ENCODE measurements at places on chromosomes 5 and 9. TPM values are rescaled to one million over a fixed set of nuclear protein-coding genes. Genes with fewer than 3 reads are reported as not detected.

NMUR2 gene
- total RNA-seq, result 0.16 TPM

SAXO1 gene
- total RNA-seq, result 0.51 TPM

CDKN2B-AS1 gene
- 0.63 TPM for total RNA-seq

PCDHGC4 gene
- 0.81 TPM for total RNA-seq

ASTN2 gene
- 5.2 TPM for total RNA-seq

DMXL1 gene
- total RNA-seq, result 17.5 TPM

IL5 gene
- total RNA-seq, result not detected

LCN12 gene
- 1.6 TPM for total RNA-seq

F2RL2 gene
- total RNA-seq, result 58.7 TPM

TMEM252 gene
- total RNA-seq, result not detected

C1QTNF3 gene
- 0.49 TPM for total RNA-seq

GABBR2 gene
- under 0.01 TPM for total RNA-seq

IFNA2 gene
- total RNA-seq, result not detected

AIF1L gene
- total RNA-seq, result 61.1 TPM

TCERG1 gene
- 38.0 TPM for total RNA-seq

CDC26 gene
- total RNA-seq, result 14.3 TPM

ECM2 gene
- total RNA-seq, result 0.13 TPM

DNAJC21 gene
- 8.5 TPM for total RNA-seq

SLCO6A1 gene
- total RNA-seq, result not detected

SLC6A7 gene
- not detected for total RNA-seq

BNC2 gene
- total RNA-seq, result 18.1 TPM

UBAP1 gene
- total RNA-seq, result 38.3 TPM

SPACA9 gene
- 1.6 TPM for total RNA-seq

SEPTIN8 gene
- 105 TPM for total RNA-seq

EIF4E1B gene
- total RNA-seq, result not detected

SLC30A5 gene
- total RNA-seq, result 37.1 TPM

SMARCA2 gene
- total RNA-seq, result 60.1 TPM

CYSRT1 gene
- total RNA-seq, result 2.9 TPM

NUP188 gene
- total RNA-seq, result 77.1 TPM

PCDHGA5 gene
- total RNA-seq, result 1.5 TPM

UBLCP1 gene
- total RNA-seq, result 16.3 TPM

PCDHA4 gene
- 0.16 TPM for total RNA-seq

CNTFR gene
- total RNA-seq, result not detected

ANKRD31 gene
- total RNA-seq, result not detected

PCDHGC5 gene
- 0.33 TPM for total RNA-seq

IFNA14 gene
- not detected for total RNA-seq

CDO1 gene
- total RNA-seq, result 6.6 TPM

ZCCHC7 gene
- 4.9 TPM for total RNA-seq

All from mesangial cell (primary cell).